CD4-positive, alpha-beta T cell treated with Interleukin-12 subunit alpha and Interleukin-12 subunit beta, for 1 hour (primary cell): ENCODE measurements at places on chromosomes 6 and 20.

- no peak for DNase-seq
Measured at GRCh38 chr6:100462706-100463629, 1.8 kb downstream of the SIM1 start.

- no peak for DNase-seq
Measured at GRCh38 chr6:13614126-13614925, 809 bp upstream of the NOL7 start.

DNA sequence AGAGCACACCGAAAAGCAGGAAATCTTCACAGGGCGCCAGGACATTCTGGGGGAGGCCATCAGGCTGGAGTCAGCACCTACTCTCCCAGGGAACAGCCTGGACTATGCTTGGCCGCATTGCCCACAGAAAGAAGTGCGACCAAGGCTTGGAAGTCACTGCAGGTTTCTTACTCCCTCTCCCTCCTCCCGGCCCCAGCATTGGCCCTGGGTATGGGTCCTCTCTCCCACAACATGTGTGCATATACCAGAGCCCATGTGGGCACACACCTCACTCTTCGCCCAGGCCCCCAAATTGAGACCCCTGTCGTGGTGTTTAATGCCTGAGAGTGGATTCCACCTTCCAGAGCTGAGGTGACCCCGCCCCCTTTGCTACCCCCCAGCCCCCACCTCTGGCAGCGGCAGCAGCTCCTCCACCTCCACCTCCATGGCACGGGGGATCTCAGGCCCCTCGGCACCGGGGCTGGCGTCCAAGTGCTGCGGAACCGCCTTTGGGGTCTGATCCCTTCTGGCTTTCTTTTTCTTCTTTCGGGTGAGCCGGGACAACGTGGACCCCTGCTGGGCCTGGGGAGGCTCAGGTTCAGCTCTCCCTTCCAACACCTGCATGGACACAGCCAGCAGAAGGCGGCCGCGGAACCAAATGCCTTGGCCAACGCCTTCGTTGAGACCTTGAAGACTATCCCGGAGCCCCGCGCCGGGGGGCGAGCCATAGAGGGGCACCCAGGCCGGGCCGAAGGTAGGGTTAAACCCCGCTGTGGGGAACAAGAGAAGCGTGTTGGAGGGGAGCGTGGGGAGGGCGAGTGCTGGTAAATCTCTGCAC is 15.2 kb upstream of the SPAG4 start:
- no peak for DNase-seq

DNA sequence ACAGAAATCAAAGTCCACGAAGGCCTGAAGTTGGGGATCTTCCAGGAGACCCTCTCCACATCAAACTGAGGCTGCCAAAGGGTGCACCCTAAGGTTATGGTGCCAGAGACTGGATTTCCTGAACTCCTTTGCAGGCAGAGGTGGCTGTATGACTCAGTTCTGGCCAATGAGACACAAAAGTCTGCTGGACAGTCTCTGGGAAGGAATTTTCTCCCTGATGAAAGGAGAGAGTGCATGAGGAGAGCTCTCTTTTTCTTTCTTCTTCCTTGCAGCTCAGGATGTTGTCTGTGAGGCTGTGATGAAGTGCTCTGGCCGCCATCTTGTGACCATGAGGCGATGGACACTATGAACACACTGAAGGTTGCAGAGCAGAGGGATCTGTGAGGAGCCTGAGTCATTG is 85.2 kb downstream of the MDGA1 start:
- no peak for DNase-seq

DNA sequence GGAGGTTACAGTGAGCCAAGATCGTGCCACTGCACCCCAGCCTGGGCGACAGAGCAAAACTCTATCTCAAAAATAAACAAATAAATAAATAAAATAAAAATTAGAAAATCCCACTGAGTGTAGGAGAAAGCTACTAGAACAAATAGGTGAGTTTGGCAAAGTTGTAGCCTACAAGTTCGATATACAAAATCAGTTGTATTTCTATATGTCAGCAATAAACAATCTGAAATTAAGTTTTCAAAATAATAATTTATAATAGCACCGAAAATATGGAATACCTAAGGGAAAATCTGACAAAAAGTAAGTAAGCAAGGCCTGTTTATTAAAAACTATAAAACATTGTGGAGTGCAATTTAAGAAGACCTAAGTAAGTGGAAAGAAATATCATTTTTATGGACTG is 5.1 kb upstream of the DEFB118 start:
- no peak for DNase-seq
